Left renal pelvis (tissue), 4 donors: ENCODE measurements at places on chromosomes 11 and 22. TPM values are rescaled to one million over a fixed set of nuclear protein-coding genes. Genes with fewer than 3 reads are reported as not detected.

Gene INPP5J
- 4.4 TPM for polyA plus RNA-seq

Gene ANO5
- 5.4 TPM for polyA plus RNA-seq

Gene RAB36
- polyA plus RNA-seq = 16.3 TPM

Gene RPLP2
- 912 TPM for polyA plus RNA-seq

Gene FOLR3
- polyA plus RNA-seq = 2.2 TPM

Gene SELENOM
- polyA plus RNA-seq = 12.3 TPM

Gene SLC29A2
- 17.1 TPM for polyA plus RNA-seq

Gene PANX3
- not detected for polyA plus RNA-seq

GRCh38 chr11:130523609-130524008 lies 75.2 kb downstream of the ADAMTS15 start:
- no peak for DNase-seq

GRCh38 chr11:65526744-65527143 lies 1.9 kb downstream of the SCYL1 start:
- no peak for DNase-seq

GRCh38 chr22:49564666-49565515 lies 262.8 kb downstream of the BRD1 start:
- DNase-seq = no peak

DNA sequence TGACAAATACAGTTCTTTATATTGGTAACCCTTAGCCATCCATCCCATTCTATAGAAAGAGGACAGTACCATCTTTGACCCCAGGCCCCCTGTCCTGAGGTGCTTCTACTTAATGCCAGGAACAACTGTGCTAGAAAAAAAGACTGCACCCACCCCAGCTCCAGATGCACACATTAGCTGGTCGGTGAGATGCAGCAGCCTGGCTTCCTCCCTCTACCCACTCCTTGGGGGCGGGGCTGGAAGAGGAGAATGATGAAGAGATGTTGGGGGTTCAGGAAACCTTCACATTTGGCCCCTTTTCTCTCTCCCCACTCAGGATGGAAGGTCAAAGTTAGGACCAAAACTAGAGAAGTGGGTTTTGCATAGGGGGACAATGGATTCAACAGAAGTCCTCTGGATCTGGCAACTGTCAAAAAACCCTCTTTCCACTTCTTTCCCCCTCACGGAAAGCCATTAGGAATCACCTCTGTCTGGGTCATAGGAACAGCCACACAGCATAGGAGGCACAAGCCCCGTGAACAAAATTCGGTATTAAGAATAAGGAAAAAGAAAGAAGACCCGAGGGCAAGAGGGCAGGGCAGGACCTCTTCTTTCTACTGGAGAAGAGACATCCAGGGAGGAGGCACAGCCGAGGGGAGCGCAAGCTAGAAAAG lies 755 bp downstream of the NRIP3 start:
- DNase-seq = no peak

DNA sequence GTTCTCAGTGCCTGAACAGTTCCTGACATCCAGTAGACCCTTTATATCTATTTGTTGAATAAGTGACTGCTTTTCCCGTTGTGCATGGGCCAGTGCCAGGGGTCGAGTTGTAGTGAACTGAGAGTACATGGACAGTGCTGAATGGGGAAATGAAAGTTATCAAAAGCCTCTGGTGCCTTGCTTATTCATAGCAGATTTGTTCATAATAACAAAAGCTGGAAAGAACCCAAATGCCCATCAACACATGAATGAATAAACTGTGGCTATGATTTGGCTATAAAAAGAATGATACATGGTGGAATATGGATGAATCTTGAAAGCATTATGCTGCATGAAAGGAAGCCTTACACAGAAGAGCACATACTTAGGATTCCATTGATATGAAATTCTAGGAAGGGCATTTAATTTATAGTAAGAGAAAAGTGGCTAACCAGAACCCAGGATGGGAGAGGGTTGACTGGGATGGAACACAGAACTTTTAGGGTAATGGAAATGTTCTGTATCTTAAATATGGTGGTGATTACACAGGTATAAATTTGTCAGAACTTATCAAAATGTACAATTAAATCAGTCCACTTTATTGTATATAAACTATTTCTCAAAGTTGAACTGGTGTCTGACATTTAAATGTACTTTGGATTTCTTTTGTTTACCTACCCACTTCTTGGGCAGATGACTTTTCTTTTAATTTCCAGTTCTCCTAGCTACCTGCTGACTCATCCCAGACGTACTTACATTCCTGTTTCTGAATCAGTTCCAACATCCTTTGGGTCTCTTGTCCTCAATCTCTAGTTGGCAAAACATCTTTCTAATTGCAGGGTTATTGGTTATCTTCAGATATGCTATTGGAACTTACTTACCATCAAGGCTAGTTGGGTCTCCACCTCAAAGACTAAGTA lies 42.8 kb downstream of the PACS1 start:
- DNase-seq = no peak

DNA sequence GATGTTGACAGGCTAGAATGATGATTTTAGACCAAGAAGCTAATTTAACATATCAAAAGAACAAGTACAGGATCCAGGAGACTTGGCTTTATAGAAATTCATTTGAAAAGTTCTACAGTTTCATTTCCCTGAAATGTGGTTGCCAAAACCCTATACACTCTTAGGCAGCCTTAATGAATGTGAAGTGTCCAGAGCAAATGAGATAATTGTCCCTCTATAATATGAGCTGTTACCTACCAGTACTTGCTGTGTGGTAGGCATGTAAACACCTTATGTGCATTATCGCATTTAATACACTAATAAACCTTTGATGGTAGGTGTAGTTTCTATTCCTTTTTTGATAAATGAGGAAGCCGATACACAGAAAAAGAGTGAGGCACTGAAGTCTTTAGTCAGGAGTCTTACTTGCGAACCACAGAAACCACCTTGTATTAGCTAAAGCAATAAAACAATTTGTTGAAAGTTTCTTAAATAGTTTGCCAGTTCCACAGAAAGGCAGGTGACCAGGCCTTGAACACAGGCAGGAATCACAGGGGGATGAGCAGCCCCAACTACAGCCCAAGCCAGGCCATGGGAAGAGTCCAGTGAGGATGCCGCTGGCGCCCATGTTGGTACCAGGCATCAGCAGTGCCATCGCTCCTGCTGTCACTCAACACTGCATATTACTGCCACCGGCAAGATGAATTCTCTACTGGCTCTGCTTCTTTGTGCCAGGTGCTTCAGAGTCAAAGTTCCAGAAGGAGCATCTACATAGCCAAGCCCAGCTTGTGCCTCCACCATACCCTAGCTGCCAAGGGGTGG lies 81.7 kb downstream of the SWAP70 start:
- no peak for DNase-seq

DNA sequence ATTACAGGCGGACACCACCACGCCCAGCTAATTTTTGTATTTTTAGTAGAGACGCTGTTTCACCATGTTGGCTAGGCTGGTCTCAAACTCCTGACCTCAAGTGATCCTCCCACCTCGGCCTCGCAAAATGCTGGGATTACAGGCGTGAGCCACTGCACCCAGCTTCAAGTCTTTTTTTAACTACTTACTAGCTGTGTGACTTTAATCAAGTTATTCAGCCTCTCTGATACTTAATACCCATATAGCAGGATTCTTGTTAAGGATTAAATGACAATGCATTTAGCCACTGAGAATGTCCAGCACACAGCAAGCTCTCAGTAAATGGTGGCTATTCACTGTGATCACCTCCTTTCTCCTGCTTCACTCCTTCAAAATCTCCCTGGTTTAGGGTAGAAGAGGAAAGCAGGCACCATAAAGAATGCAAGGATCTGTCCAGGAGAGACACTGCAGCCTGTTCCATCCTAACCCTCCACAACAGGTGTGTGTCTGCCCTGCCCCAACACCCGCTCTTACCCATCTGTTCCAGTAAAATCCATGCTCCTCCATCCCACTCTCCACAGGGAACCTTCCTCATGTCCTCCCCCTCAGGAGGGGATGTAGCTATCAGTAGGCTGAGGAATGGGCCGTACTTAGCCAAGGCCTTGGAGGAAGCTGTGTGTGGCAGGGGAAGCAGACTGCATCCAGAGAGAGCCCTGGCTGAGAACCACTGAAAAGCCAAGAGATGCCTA lies 69.3 kb downstream of the MICAL3 start:
- DNase-seq = no peak

GRCh38 chr11:45661439-45662055 lies 3.9 kb downstream of the CHST1 start:
- DNase-seq = no peak

DNA sequence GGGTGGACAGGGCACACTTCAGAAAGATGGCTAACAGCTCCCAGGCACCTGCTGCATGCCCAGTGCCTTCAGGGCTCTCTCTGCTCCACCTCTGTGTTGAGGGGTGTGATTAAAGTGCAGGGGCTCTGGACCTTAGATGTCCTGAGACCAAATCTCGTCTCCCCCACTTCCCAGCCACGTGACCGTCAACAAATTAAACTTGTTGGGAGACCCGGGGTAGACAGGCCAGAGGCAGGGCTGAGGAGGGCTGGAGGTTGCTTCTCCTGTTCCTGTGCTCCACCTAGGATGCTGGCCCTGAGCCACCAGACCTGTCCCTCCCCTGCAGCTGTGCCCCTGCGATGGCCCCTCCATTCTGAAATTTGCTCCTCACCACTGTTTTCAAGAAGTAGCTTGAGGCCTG lies 17.0 kb downstream of the NPTXR start:
- DNase-seq = no peak

DNA sequence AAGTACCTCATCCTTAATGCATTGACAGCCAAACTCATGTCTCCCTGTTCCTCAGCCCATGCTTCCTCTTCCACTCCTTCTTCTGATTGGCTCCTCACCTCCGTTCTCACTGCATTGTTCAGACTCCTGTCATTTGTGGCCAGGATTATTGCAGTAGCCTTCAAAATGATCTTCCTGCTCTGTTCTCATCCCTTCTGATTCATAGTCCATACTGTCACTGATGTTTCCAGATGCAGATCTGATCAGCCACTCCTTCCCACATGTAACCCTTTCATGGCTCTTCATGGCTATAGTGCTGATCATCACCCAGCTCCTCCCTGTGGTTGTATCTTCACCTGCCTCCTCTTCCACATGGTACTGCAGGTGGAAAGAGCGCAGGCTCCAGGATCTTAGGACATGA lies 71.7 kb downstream of the DEPDC5 start:
- DNase-seq = no peak

- peak; percentile 8 for DNase-seq
Observed at GRCh38 chr11:101915791-101916291, 481 bp downstream of the ANGPTL5 start.

GRCh38 chr11:20589796-20590195 lies 9.6 kb upstream of the SLC6A5 start:
- DNase-seq = no peak

DNA sequence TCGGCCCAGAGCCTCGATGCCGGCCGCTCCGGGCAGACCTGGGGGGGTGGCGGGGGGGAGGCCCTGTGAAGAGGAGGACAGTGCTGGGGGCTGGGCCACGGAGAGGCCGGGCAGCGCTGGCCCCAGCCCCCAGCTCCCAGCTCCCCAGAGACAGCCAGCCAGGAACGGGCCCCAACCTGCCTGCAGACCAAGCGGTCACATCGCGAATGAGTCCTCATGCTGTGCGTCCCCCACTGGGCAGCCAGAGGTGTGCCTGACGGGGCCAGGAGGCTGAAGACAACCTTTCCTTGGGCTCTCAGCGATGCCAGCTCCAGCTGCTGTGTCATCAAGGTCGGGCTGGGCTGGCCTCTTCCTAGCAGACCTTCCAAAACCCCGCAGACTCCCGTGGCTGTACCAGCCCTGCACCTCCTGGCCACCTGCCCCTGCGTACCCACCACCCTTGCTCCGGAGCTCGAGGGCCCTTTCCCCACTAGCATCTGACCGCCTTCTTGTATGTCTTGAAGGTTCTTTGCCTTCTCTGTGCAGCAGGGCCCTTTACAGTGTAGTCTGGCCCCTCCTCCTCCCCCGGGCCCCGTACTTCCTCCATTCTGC lies 88.4 kb downstream of the CDKN1C start:
- DNase-seq = no peak

DNA sequence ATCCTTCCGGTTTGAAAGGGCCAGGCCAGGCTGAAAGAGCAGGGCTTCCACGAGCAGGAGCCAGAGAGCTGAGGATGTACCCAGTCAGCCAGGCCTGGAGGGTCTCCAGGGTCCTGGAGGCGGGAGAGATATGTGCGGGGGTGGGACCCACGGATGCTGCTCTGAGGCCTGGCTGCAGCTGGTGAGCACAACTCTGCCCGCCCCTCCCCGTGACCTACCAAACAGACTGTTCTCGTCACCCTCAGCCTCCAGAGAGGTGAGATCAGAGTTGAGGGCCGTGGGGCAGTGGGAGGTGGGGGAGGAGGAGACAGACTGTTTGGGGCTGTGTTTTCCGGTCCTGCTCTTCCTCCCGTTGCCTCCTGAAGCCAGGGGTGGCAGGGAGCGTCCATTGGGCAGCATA lies 42.2 kb downstream of the TRIOBP start:
- DNase-seq = peak; percentile 61

GRCh38 chr11:134155456-134155855 lies 68.3 kb downstream of the NCAPD3 start:
- DNase-seq = no peak

DNA sequence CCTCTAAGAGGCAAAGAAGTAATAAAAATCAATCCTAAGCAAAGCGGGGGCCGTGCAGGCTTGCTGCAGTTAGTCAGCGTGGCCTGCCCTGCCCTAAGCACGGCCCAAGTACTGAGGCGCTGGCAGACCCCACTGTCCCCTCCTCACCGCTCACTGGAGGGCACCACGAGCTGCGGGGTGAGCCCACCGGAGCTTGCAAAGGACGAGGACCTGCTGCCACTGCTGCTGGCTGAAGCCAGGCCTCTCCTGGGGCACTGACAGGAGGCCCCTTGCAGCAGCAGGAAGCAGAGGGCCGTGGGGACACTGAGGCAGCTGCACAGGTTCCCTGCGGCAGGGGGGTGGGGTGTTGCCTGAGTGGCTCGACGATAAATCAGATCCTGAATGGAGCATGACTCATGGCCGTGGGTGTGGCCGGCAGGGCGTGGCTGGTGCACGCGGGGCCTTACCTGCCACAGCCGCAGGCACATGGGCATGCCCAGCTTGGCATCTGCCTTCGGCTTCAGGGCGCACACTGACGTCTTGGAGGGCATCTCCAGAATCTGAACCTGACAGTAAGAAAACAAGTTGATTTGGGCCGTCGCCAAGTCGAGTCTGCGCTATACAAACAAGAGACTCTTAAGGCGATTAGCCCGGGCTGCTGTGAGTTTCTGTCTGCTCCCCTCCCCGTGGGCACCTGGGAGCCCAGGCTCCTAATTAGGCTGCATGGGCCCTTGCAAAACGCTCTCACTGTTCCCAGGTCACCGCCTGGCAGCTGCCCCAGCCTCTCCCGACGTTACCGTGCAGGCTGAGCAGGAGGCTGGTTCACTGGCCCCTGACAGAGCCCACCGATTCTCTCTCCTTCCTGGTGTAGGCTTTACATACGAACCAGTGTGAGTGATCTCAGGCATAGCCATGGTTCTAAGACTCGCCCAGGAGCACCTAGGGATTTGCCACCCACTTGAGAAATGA lies 45.9 kb downstream of the TBX1 start:
- DNase-seq = no peak

DNA sequence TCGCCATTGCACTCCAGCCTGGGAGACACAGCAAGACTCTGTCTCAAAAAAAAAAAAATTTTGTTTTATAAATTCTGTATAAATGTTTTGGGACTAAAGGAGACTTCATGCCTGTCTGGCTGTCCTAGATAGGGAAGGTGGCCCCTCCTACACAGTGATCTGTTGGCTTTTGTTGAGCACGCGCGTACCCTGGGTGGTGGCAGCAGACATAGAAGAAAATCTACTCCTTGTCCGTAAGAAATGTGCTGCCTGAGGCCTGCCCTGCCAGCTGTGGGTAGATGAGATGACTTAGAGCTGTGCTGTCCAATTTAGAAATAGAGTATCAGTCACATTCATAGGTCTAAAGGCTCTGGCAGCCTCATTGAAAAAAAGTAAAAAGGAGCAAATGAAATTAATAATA lies 37.0 kb downstream of the AP2A2 start:
- DNase-seq = no peak

GRCh38 chr11:64115531-64116522 lies 50.1 kb downstream of the MACROD1 start:
- no peak for DNase-seq
